IMR-90 (cell line): ENCODE measurements at places on chromosomes 5 and 9.

DNA sequence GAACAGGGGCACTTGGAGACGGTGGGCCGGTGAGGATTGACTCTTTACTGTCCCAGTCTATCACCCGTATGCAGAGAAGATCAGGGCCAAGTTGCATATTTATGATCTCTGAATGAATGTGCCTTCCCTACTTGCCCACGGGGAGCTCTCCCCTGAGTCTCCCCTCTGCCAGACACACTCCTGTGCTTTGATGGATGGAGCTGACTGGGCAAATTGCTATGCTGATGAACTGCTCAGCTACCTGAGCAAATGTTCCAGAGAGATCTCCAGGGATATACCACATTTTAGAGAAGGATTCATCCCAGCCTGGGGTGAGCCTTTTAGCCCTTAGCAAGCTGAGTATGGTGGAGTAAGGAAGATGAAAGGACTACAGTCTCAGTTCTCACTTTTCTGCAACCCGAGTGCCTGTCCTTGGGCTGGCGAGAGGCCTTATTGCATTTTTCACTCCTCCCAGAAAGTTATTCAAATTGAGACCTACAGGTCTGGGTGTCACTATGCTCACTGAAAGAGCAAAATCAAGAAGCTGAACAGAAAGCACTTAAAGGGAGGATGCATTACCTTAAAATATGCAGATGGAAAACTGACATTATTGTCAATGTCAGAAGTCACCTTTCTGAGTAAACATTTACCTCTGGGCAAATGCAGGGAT, 526.7 kb upstream of the WWC1 start:
- H3K4me1 ChIP-seq: no peaks in the 10 kb centered on the region
- no peak overlapping the region for H3K27ac ChIP-seq
- no peak for DNase-seq
- no peaks in the 10 kb centered on the region for H3K36me3 ChIP-seq

GRCh38 chr9:123395276-123395688, 39.3 kb downstream of the CRB2 start:
- no peak for DNase-seq
- H3K36me3 ChIP-seq: no peaks in the 10 kb centered on the region
- no peaks in the 10 kb centered on the region for H3K4me1 ChIP-seq
- no peak overlapping the region for H3K4me3 ChIP-seq
- no peaks in the 10 kb centered on the region; the same call in 1 of the 2 replicates for H3K27me3 ChIP-seq

DNA sequence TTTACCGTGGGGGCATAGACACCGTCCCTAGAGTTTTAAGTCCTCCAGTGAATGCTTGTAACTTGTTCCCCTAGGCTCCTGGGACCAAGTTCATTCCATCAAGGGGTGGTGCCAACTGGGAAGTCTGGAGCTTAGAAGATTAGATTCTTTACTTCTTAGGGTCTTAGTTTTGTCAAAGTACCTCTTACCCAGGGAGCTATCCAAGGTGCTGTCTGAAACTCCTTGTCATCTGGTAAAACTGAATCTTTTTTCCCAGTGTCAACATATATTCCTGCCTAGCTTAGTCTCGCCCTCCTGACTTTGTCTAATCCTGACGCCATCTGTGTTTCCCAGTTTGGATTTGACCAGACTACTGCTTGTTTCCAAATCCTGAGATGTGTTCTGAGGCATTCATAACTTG, 41.6 kb downstream of the MAMDC2 start:
- no peaks in the 10 kb centered on the region for H3K36me3 ChIP-seq
- H3K27me3 ChIP-seq: no peaks in the 10 kb centered on the region
- peak; percentile 66 for DNase-seq

GRCh38 chr5:137141779-137142178, 357.3 kb downstream of the SPOCK1 start:
- no peaks in the 10 kb centered on the region for H3K36me3 ChIP-seq
- peaks cover 24% of the 10 kb centered on the region for H3K4me1 ChIP-seq
- H3K4me3 ChIP-seq: no peak overlapping the region

GRCh38 chr5:36870399-36871040, 6.0 kb upstream of the NIPBL start:
- no peak overlapping the region for H3K27ac ChIP-seq
- H3K4me3 ChIP-seq: no peak overlapping the region
- peak; percentile 70 for DNase-seq
- no peaks in the 10 kb centered on the region for H3K36me3 ChIP-seq

DNA sequence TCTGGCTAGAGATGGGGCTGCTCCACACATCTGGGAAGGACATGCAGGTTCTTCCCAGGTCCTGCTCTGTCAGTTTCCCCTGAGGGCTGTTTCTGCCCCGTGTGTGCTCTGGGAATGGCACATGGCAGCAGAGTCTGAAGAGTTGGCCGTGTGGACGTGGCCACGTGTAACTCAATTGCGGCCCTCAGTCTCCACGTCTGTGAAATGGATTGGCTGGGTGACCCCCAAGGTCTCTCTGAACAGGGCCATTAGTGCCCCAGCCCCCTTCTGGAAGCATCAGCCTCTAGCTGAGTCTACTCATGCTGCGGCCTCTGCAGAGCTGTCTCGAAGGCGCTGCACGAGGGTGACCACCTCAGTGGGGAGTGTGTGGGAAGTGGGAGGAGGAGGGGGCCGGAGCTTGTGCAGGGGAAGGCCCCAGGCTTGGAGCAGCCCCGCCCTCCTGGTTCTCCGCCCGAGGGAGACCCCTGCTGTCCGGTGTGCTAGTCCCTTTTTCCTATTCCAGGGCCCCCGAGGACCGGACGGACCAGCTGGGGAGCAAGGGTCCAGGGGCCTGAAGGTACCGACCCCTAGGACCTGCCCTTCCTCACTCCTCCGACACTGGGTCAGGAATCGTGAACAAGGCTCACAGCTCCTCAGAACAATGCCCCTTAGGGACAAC, 58.9 kb upstream of the ORM1 start:
- no peaks in the 10 kb centered on the region for H3K27me3 ChIP-seq
- no peak overlapping the region for H3K4me3 ChIP-seq
- peaks cover 6% of the 10 kb centered on the region; the same call in 1 of the 2 replicates for H3K36me3 ChIP-seq
- no peak for DNase-seq
- H3K4me1 ChIP-seq: peaks cover 2% of the 10 kb centered on the region; the same call in 1 of the 2 replicates

- H3K36me3 ChIP-seq: peaks cover 28% of the 10 kb centered on the region
- peak; percentile 69 for DNase-seq
- no peak overlapping the region for H3K4me3 ChIP-seq
- H3K27ac ChIP-seq: no peak overlapping the region
These were observed 2.7 kb downstream of the LEAP2 start for GRCh38 chr5:132876020-132876759.

DNA sequence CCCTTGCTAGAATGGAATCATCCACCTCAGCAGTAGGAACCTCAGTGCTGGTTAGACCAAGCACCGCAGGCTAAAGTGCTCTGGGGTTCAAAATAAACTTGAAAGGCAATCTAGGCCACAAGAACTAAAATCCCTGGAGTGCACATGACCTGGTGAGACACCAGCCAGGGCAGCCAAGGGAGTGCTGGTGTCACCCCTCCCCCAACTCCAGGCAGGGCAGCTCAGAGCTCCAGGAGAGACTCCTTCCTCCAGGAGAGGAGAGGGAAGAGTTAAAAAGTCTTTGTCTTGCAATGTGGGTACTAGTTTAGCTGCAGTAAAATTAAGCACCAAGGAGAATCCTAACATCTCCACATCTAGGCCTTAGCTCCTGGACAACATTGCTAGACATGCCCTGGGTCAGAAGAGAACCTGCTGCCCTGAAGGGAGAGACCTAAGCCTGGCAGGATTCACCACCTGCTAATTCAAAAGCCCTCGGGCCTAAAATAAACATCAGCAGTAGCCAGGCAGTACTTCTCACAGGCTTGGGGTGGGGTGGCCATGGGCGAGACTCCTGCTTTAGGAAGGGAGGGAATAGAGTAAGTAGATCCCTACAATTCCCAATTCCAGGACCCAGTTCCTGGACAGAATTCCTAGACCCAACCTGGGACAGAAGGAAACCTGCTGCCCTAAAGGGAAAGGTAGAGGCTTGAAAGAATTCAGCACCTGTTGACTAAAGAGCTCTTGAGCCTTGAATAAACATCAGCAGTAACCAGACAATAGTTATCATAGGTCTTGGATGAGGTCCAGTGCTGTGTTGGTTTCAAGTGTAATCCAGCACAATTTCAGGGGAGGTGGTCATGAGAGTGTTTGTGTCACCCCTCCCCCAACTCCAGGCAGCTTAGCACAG, 25.8 kb downstream of the UGT3A2 start:
- H3K4me3 ChIP-seq: no peak overlapping the region
- H3K4me1 ChIP-seq: no peaks in the 10 kb centered on the region
- DNase-seq: no peak

- no peak for DNase-seq
- peak overlapping the region; percentile 73 for H3K4me3 ChIP-seq
- H3K4me1 ChIP-seq: peaks cover 7% of the 10 kb centered on the region; the same call in 1 of the 2 replicates
- no peaks in the 10 kb centered on the region for H3K27me3 ChIP-seq
These were observed 812 bp downstream of the CACFD1 start for GRCh38 chr9:133460405-133461175.

DNA sequence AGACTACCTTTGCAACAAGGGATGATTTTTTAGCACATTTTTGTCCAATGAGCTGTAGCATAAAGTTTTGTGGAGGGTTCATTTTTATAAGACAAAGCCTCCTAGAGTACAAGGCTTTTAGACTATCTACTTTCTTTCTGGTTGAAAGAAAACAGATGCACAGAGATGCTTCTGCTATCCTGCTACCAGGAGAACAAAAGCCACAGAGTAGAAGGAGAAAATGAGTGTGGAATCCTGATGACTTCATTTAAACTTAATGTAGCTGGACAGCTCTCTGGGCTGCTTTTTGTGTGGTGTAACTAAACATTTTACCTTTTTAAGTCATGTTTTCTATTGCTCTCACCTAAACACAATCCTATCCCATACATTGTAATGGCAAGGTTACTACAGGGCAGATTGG, 1009.4 kb downstream of the TLE1 start:
- no peak for DNase-seq
- H3K27me3 ChIP-seq: no peaks in the 10 kb centered on the region
- no peak overlapping the region for H3K27ac ChIP-seq
- no peaks in the 10 kb centered on the region for H3K4me1 ChIP-seq

- DNase-seq: no peak
- peak overlapping the region; percentile 61 for H3K4me3 ChIP-seq
- H3K27me3 ChIP-seq: peaks cover 5% of the 10 kb centered on the region
- H3K4me1 ChIP-seq: no peaks in the 10 kb centered on the region
These were observed 20.0 kb upstream of the RUFY1 start for GRCh38 chr5:179530069-179530998.

DNA sequence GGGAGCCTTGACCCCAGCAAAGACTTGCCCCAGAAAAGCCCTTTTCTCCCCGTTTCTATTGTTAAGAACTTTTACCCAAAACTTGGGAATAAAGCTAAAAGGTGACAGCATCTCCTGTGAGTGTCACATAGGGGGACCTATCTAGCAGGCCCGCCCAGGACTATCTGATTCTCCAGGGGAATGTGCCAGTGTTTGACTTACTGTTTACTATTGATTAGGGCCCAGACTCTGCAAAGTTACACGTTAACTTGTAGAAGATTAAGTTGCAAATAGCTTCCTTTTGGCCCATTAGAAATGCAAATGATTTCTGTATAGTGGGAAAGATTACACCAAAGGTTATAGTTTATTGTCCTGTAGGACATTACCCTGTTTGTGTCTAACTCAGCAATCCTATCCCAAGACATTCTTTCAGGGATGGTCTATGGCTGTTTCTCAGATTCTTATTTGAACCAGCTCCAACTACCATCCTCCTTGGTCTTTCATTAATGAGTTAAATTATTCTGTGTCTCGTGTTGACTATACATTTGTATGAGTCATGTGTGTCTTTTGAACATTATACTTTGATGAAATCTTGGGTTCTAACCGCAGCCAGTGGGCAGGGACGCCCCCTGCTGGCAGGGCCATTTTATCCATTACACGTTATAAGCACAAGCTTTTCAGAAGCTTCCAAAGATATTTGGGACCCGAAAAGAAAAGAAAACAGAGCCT, 60.7 kb downstream of the HRH2 start:
- no peak overlapping the region for H3K4me3 ChIP-seq
- no peaks in the 10 kb centered on the region for H3K36me3 ChIP-seq

GRCh38 chr9:37961351-37961750, 57.4 kb upstream of the SLC25A51 start:
- H3K4me1 ChIP-seq: peaks cover 19% of the 10 kb centered on the region
- DNase-seq: no peak
- no peak overlapping the region for H3K27ac ChIP-seq
- no peak overlapping the region for H3K4me3 ChIP-seq

- H3K27me3 ChIP-seq: no peaks in the 10 kb centered on the region
- H3K4me3 ChIP-seq: no peak overlapping the region
- DNase-seq: peak; percentile 90
These were observed 64.5 kb upstream of the GNA14 start for GRCh38 chr9:77712533-77713130.

DNA sequence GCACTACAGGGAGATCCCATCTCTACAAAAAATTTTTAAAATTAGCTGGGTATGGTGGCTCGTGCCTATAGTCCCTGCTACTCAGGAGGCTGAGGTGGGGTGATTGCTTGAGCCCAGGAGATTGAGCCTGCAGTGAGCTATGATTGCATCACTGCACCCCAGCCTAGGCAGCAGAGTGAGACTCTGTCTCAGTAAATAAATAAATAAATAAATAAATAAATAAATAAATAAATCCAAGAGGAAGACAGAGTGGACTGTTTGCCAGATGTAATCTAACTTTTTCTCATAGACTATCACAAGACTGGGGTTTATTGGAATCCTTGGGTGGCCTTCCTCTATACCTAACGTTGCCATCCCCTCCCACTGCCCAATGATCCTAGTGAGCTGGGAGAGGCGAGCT, 19.2 kb upstream of the TCF7 start:
- H3K27ac ChIP-seq: no peak overlapping the region
- no peak for DNase-seq
- peaks cover 43% of the 10 kb centered on the region for H3K27me3 ChIP-seq
- H3K4me3 ChIP-seq: no peak overlapping the region

DNA sequence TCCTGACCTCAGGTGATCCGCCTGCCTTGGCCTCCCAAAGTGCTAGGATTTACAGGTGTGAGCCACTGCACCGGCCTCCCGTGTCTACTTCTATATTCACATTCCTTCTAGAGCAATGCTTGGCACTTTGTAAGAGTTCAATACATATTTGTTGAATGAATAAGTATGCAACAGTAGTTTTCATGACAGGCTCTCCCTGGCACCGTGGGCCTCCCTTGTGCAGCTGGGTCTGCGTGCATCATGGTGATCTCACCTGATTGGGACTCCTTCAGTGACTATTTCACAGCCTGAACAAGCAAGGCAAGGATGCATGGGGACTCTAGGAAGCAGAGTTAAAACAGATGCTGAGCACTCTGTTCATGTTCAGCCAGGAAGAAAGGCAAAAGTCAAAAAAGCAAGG, 6.8 kb upstream of the ZBTB34 start:
- peak; percentile 71 for DNase-seq
- H3K27ac ChIP-seq: no peak overlapping the region
- no peaks in the 10 kb centered on the region for H3K4me1 ChIP-seq
- H3K27me3 ChIP-seq: peaks cover 52% of the 10 kb centered on the region

DNA sequence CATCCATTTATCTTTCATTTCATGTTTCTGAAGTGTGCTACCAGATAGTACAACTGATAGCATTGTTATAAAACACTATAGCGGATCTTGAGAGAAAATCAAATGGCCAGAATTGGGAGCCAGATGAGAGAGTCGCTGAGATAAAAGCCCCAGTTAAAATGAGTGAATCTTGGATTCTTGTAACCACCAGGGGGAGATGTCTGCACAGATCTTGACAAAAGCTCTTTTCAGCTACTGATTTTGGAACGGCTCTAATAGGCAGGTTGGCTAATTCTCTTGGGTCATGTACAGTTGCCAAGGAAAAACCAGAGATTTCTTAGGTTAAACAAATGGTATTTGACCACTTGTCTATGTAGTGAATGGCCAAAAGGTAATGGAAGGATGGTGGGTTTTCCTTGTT, 21.7 kb downstream of the F2RL2 start:
- H3K27me3 ChIP-seq: no peaks in the 10 kb centered on the region
- H3K36me3 ChIP-seq: no peaks in the 10 kb centered on the region
